Epithelial cell of proximal tubule (primary cell): ENCODE measurements at places on chromosomes 1 and 21. TPM values are rescaled to one million over a fixed set of nuclear protein-coding genes. Genes with fewer than 3 reads are reported as not detected.
A peak's percentile ranks its signal among the peaks of the same experiment; 100 is the strongest.

DNA sequence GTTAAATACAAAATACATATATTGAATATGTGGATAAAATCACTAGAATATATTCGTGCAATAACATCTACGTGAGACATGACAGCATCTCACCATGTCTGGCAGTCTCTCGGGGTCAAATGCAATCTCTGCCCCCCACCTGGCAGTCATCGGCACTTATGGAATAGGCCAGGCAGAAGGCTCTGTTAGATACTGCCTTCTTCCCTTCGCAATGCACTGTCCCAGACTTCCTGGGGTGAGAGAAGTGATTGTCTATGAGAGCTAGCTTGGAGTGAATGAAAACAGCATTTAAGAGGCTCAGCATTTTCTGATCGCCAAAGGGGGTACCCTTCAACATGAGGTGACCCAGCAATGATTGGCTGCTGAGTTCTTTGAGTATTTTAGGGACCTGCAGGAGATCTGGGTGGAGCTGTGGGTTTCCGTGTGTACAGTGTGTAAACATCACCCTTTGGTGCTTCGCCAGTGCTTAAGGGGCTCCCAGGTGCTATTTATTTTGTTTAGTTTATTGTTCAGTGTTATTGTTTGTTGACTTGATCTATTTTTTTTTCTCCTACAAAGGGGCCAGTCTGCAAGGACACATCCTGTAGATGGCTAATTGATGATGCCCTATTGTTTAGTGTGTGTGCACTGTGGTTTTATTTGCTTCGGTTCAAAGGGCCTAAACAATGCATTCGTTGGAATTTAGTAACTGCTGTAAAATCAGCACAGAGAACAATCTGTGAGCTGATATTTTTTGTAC, 10.2 kb downstream of the ERG start:
- DNase-seq, result no peak

DNA sequence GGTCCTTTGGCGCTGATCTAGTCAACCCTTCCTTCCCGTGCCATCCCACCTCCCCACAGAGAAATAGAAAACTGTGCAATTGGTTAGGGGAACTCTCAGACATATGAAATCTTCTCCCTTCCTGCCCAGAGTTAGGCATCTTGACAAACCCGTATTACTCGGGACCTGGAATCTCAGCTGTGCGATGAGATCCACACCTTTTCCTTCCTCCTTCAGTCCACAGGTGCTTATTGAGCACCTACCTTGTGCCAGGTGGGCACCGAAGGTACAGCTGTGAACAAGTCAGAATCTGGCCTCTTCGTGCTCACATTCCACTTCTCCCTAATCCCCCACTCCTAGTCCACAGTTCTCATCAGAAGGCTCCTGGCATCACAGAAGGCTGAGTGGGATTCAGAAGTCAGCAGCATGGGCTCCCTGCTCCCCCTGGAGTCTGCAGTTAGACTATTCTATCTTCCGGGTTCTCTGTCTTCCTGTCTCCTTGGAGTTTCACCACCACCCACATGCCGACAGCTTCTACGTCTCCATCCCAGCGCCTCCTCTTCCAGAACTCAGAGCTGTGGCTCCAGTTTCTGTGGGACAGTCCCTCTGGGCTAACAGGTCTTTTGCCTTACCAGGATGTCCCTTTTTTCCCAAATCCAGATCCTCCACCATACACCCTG, 23.0 kb downstream of the KNCN start:
- no peak for DNase-seq

GRCh38 chr1:176187001-176187400, 20.1 kb downstream of the COP1 start:
- no peak for DNase-seq

DNA sequence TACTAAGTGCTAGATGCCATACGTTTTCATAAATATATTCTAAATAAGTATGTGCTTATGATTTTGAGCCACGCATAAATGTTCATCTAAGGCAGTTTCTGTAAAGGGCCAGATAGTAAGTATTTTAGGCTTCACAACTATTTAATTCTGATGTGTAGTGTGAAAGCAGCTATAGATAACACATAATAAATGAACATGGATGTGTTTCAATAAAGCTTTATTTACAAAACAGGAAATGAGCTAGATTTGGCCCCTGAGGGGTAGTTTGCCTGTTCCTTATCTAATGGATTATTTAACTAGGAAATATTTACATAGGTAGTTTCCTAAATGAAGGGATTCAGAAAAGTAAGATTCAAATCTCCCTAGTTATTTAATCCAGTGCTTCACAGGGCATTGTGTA, 557.6 kb upstream of the PKN2 start:
- DNase-seq, result no peak

DNA sequence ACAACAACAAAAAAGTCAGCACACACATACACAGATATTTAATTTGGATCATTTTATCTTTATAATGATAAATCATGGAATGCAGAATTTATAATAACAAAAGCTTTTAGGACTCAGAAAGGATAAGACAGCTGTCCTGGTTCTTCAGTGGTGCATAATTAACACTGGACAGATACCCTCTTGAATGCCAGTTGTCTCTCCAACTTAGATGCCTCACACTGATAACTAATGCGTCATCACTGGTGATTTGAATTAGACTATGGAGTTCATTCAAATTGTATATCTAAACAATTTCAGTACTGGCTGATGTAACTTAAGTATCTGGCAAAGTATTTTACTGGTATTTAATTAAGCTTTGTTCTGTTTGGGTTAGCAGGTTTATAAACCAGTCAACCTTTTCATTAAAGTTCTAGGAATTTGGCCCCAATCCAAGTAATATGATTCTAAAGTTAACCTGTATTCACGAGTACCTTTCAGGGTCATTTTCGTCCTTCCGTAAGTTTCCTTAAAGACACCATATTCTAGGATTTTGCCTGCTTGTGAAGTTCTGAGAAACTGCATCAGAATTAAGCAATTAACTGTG, 1199.5 kb upstream of the TMPRSS15 start:
- DNase-seq, result no peak

DNA sequence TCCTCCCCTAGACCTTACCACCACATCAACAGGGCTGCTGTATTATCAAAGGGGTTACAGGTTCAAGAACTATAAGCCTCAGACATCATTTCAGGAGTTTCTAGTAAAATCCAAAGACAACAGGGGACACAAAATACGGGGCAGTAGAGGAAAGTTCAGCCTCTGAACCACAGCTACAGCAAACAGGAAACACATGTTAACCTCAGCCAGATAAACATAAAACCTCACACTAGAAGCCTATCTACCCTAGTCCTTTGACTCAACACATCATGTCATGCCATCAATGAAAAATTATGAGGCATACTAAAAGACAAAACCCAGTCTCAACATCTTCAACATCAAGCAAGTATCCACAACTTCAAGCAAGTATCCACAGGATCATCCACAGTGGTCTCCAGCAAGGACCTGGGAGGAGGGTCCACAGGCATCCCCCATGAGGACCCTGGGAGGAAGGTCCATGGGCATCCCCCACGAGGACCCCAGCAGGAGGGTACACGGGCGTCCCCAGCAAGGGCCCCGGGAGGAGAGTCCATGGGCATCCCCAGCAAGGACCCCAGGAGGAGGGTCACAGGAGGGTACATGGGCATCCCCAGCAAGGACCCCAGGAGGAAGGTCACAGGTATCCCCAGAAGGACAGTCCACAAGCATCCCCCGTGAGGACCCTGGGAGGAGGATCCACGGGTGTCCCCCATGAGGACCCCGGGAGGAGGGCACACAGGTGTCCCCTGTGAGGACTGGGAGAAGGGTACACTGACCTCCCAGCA, 440.0 kb downstream of the MATN1 start:
- no peak for DNase-seq

The PAQR7 gene
- total RNA-seq, result 9.4 and 15.0 TPM in 2 replicates

DNA sequence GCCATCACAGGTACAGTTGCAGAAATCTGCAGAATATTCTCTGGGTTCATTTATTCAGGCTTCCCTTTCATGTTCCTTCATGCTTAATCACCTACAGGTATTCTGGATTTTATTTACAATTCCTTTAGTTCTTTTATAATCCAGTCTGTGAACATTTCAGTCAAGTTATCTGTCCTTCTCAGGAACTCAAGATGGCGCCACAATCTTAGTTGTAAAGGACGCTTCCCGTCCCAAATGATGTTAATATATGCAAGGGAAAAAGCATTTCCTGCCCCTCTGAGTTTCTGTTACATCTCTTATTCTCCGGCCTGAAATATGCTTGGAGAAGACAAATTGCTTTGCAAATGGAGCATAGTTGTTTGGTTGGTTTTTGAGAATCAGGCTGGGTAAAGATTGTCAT, 19.3 kb downstream of the F3 start:
- no peak for DNase-seq

The TCHH gene
- total RNA-seq, result under 0.01 TPM in 1 of 2 replicates, not detected in the other

The CELA3B gene
- total RNA-seq, result not detected in 2 replicates

- no peak for DNase-seq
These were observed 9.9 kb downstream of the EPHA8 start for GRCh38 chr1:22573237-22573636.

DNA sequence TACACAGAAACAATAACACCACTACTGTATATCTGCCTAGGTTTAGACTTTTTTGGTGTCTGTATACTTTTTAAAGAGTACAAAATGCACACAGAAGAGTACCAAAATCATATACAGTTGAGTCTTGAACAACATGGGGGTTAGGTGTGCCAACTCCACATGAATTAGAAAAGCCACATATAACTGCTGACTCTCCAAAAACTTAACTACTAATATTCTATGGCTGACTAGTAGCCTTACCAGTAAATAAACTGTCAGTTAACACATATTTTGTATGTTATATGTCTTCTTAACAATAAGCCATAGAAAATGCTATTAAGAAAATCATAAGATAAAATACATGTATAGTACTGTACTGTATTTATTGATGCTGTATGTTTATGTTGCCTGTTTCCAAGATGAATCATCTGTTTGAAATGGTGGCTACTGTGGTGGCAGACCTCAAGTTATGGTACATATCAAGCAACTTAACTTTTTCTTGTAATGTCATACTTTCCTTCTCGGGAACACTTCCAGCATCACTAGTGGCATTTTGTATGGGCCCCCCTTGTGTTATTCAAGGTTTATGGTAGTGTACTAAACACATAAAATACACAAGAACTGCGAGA, 71.2 kb downstream of the LHX4 start:
- DNase-seq, result no peak

- DNase-seq, result peak; percentile 85
These were observed 32.9 kb downstream of the RASAL2 start for GRCh38 chr1:178126741-178127185.

- no peak for DNase-seq
These were observed 110.4 kb downstream of the RNF220 start for GRCh38 chr1:44515416-44515815.

- no peak for DNase-seq
These were observed 150.4 kb downstream of the OMA1 start for GRCh38 chr1:58396150-58396549.

The CRB1 gene
- total RNA-seq, result 0.06 TPM in 1 of 2 replicates, not detected in the other

GRCh38 chr1:69700770-69701169, 133.0 kb downstream of the LRRC7 start:
- DNase-seq, result no peak

DNA sequence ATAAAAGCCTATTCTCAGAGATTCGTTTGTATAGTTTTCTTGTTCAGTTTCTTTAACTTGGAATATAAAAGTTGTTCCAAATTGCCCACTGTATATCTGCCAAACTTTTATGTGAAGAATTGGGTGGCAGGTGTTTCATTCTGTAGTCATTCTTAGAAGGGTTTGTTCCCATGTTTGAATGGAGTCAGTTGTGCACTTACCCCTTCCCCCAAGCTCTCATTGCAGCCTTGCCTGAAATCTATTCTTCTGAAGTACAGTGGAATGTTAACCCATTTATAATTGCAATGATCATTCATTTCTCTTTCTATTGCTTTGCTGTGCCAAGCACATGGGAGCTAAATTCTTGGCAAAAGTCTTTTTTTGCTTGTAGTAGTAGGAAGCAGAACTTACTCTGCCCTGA, 375.3 kb upstream of the C1orf87 start:
- DNase-seq, result no peak

DNA sequence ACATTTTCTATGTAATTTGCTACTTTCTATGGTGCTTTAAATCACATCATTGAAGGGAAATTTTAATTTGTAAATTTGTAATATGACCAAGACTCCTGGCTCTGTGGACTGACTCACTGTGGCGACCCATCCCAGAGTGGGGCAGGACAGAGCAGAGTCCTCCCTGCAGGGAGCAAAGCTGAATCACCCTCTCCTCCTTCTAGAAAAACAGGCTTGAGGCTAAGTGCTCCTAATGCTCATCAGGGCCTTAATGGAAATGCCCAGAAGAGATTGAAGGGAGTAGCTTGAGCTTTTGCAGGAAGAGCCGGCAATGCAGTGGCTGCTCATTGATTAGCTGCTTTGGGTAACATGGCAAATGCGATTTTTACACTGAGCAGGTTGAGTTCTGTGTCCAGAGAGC, 16.8 kb downstream of the S100A10 start:
- DNase-seq, result no peak

The GPR37L1 gene
- 0.06 and 0.07 TPM in 2 replicates for total RNA-seq

- DNase-seq, result no peak
These were observed 66.6 kb downstream of the SLC37A1 start for GRCh38 chr21:42580076-42580792.

- DNase-seq, result no peak
These were observed 88.0 kb upstream of the PBX1 start for GRCh38 chr1:164470996-164471395.

The KLF17 gene
- total RNA-seq, result not detected in 2 replicates

DNA sequence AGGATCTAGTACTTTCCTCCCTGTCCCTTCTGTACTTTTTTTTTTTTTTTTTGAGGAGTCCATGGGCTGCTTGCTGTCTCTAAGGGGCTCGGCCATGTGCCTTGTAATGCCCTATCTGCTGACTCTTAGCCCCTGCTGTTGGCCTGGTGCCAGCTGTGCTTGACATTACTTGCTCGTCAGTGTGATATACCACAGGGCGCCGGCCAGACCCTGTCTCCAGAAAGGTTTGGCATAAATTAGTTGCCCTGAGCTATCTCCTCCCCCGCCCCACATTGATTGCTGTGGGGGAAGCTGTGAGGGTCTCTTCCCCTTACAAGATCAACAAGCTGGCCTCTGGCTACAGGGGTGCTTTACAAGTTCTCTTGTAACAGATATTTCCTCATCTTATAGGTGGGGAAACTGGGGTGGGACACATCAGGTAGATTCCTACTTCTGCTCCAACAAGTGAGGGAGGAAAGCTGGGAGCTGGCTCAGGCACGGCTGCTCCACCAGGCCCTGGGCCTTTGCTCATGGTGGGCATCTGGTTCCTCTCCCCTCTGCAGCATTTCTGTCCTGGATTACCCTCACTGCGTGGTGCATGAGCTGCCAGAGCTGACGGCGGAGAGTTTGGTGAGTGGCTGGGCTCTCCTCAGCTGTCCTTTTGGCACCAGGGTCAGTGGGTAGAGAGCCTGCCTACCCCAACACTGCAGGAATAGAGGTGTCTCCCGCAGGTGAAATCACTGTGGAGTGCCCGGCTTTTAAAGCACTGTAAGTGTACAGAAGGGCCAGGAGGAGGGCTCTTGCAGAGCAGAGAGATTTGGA, 15.6 kb downstream of the STRIP1 start:
- DNase-seq, result no peak

The SPRR3 gene
- total RNA-seq, result not detected in 2 replicates
